D341Med (cell line): ENCODE measurements at places on chromosomes 3 and 15.

GRCh38 chr3:100368441-100368840, 32.4 kb downstream of the TOMM70 start:
- DNase-seq, result no peak

- no peak for DNase-seq
These were observed 154.3 kb downstream of the EPHA3 start for GRCh38 chr3:89261673-89262072.

DNA sequence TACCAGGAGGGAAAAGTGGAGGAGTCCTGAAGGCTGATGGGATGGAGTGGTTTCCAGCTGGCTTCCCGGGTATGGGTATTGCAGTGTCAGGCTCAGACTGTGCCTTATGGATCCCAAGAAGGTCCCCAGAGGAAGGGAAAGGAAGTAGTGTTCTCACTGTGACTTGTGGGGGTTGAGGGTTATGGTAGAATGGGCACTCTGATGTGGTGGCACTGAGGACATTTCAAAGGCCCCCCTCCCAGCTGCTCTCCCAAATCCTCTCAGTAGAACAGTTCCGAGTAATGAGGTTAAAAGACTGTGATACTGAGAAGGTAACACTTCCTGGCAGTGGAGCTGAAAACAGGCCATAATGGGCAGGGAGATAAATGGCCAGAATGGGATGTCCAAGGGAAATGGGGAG, 23.1 kb upstream of the TIMP4 start:
- no peak for DNase-seq

DNA sequence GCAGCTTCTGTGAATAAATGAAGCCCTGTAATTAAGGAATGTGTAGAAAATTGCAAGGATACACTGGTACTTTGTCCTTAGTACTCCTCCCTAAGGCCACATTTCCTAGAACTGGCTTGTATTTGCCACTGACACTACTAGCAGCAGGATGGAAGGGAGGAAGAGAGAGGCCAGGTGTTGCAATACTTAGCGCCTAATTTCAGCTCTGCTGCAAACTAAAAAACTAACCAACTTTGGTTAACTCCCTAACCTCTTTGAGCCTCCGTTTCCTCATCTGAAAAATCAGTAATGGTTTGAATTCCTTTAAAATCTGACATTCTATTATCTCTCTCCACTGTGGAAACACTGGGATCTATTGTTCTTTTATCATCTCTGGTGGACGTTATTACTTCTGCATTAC, 257.0 kb downstream of the SV2B start:
- no peak for DNase-seq

DNA sequence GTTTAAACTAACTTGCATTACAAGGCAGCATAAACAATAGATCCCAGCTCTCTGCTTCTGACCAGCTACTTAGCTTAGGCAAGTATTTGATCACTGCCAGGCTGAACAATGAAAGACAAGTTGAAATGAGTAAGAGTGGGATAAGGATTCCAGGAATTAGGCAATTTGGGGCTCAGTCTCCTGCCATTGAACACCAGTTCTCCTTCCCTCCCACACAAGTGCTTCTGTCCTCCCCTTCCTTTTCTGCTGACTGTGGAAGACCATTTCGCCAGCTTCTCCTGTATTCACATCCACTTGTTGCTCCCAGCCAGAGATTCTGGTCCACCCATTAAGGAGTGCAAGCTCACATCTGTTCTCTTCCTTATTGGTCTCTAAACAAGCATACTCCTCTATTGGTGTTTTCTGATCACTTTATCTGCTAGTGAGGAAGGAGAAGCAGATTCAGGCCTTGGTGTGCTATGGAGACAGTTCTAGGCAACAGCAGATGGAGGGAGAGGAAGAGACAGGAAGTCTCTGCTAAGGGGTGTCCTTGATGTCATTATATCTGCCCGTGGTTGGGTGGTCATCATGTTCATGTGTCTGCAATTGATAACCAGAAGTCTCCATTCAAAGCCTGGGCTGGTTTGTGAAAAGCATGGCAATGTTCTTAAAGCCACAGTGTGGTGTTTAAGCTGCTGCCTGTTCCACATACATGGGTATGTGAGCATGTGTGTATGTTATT, 121.5 kb downstream of the PLCL2 start:
- DNase-seq, result no peak
